Stimulated activated CD4-positive, alpha-beta T cell treated with anti-CD3 and anti-CD28 coated beads, Interleukin-1b, Interleukin-23, amount 100 ng/mL, for 1 hour (primary cell): ENCODE measurements at places on chromosomes 4 and X.

DNA sequence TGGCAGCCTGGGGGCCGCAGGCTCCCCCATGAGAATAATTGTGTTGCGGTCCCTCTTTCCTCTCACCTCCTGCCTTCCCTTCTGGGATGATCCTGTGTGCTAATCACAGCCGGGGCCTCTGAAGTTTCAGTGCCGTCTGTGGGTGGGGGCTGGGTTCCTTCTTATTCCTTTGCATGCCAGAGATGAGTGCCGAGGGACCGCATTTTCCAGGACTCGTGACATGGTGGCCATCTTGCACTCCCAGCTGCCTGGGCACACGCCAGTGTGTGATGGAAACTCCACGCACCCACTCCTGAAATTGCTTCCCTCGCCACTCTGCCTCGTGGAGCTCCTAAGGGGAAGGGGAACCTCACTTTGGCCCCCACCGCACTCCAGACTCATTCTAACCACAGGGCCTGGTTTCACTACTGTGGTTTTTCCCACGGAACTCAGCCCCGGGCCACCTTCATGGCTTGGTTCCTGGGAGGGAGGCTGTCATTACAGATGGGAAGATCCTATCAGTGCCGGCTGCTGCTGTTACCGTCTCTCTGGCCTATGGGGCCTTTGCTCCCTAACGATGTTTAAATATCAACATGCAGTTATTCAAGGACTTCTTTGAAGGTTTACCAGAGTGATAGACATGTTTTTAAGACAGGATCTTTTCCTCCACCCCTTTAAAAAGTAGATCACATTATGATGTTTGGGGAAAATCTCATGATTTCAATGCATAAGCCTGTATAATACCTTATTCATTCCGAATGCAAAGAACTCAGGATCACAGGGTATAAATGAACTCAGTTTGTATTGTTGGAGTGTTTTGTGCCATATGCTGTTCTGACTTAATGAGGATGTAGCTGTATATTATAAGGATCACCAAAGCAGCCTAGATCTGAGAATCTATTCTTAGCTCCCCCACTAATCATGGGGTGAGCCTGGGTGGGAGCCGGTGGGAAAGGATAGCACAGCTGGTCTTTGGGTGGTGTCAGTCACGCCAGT lies 89.6 kb downstream of the SORCS2 start:
- no peak for DNase-seq

GRCh38 chrX:9644335-9644734 lies 121.3 kb downstream of the GPR143 start:
- DNase-seq: no peak

DNA sequence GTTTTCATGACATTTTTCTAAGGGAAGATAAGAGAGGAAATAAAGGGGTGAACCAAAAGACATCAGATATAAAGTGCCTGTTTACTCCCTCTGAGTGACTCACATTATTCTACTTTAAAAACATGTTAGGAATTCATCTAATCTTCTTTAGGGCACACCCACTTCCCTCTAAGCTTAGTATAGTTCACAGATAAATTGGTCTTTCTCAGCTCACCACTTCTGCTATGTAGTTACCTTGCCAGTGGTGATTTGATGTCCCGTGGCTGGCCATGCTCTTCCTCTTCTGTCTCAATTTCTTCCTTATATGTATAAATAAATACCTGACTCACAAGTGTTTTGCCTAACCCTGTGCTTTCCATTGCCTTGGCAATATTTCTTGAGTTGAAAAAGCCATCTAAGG lies 96.8 kb downstream of the PDLIM5 start:
- no peak for DNase-seq

DNA sequence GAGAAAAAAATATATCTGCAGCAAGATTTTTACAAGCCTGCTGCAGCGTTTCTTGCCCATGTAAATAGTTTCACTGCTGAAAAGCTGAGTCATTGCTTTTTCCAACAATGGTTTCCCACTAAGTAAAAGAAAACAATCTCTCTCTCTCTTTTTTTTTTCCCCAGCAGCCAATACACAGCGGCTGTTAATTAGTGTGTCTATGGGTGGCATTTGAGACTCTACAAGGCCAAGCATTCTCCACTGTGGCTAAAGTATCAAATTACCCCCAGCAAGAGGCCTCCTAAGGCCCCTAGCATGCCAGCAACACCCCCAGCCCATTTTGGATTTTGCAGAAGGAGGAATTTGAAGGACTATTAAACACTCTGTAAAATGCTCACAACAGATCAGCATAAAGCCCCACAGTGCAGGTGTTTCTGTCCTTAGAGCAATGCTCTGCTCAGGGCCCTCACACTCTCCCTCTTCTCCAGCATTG lies 837.4 kb downstream of the TRIML1 start:
- no peak for DNase-seq

DNA sequence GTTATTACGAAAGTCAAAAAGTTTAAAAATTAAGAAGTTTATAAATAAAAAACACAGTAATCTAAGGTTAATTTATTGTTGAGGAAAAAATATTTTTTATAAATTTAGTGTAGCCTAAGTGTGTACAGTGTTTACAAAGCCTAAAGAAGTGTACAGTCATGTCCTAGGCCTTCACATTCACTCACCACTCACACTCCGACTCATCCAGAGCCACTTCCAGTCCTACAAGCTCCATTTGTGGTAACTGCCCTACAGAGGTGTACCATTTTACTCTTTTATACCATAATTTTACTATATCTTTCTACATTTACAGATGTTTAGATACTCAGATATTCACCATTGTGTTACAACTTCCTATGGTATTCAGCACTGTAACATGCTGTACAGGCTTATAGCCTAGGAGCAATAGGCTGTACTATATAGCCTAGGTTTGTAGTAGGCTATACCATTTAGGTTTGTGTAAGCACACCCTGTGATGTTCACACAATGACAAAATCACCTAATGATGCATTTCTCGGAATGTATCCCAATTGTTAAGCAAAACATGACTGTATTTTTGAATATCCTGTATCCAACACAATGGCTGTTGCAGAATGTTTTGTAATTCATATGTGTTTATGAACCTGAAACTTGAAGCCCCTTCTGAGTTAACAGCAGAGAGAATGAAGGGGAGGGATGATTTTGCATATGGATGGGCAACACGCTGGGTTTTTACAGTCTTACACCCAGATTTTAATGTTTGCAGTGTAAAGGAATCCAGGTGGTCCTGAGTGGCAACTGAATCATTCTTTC lies 3.1 kb downstream of the PPBP start:
- DNase-seq: no peak

GRCh38 chrX:49184294-49185281 lies 1.6 kb downstream of the PRICKLE3 start:
- no peak for DNase-seq
